GM13976 (cell line): ENCODE measurements at places on chromosomes 1 and 21.

- DNase-seq = no peak
Observed at GRCh38 chr21:17699524-17700189, 87.0 kb upstream of the BTG3 start.

- peak; percentile 60 for DNase-seq
Observed at GRCh38 chr1:200139661-200140250, 112.2 kb downstream of the NR5A2 start.

DNA sequence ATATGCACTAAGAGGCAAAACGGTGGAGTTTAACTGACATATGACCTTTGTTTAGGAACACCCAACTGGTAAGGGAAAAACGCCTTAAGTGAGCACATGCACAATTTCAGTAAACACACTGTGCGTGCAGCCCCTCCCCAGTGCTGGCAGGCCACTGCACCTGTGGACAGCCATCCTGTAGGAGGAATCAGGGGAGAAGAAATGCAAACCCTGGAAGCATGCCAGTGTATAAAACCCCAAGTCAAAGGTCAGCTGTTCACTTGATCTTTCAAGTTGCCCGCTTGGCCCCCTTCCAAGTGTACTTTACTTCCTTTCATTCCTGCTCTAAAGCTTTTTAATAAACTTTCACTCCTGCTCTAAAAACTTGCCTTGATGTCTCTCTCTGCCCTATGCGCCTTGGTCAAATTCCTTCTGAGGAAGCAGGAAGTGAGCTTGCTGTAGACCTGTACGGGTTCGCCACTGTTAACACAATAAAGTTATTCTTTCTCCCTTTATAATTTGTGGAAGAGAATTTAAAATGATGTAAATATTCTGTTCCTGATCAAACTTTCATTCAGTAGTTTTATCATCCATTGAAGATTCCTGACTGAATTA lies 31.8 kb downstream of the USP25 start:
- no peak for DNase-seq

GRCh38 chr1:89566761-89567174 lies 42.1 kb downstream of the LRRC8B start:
- no peak for DNase-seq

GRCh38 chr1:220195701-220196100 lies 76.6 kb downstream of the RAB3GAP2 start:
- no peak for DNase-seq

DNA sequence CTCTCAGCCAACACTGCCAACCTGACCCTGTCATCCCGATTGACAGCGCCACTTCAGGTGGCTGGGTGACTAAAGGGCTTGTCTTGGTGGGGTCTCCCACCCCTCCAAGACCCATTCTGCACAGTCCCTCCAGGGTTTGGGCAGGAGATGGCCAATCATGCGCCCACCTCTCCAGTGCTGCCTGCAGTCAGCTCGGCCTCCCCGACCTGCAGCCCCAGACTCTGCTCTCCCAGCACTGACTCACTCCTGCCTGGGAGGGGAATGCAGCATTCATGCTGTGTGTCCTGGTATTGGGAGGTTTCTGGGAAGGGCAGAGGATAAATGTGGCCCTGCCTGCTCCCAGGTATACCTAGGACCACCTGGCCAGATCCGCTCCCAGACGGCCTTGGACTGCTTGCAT lies 9.7 kb downstream of the TMEM81 start:
- DNase-seq = peak; percentile 20

DNA sequence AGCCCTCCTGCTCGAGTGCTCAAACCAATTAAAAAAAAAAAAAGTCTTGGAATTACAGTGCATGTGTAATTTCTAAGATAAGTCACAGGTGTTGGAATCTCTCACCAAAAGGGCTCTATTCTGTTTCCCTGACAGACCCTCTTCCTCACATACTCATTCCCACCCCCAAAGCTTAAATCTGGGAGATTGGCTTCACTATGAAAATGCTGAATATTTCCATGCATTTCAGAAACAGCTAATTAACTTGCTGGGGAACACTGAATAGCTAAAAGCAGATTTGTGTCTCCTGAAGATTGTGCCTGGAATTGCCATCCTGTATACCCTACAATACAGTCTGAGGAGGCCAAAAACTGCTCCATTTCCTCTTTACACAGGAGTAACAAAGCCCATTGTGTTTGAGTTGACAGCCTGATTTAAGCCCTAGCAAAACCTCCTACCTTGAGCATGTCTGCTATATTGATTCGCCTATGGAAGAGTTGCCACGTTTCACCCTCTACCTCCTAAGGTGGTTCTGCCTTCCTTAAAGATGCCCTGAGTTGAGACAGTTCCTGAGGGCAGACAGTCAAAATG lies 1.4 kb upstream of the PIK3R3 start:
- no peak for DNase-seq

DNA sequence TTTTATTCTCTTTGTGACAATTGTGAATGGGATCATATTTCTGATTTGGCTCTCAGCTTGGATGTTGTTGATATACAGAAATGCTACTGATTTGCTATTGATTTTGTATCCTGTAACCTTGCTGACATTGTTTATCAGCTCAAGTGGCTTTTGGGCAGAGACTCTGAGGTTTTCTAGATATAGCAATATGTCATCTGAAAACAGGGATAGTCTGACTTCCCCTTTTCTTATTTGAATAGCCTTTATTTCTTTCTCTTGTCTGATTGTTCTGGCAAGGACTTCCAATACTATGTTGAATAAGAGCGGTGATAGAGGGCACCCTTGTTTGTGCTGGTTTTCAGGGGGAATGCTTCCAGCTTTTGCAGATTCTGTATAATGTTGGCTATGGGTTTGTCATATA lies 150.8 kb downstream of the FASLG start:
- no peak for DNase-seq

DNA sequence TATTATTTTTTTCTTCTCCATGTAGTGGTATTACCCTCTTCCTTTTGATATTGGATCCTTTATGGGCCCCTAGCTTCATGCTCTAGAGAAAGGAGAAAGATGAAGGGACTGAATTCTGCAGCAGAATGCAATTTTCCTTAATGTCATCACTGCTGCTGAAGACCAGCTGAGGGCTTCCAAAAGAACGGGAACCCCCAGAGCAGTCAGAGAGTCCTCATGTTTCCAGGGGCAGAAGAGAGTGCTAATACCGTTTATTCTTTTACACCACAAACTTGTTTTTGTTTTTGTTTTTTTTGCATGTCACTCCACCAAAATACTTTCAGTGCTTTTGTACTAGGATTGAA lies 21.1 kb upstream of the TBX15 start:
- no peak for DNase-seq
